ENCODE measurements at places on chromosomes 12 and 14. TPM values are rescaled to one million over a fixed set of nuclear protein-coding genes. Genes with fewer than 3 reads are reported as not detected.

The TAS2R50 gene
- total RNA-seq: 1.5 TPM

DNA sequence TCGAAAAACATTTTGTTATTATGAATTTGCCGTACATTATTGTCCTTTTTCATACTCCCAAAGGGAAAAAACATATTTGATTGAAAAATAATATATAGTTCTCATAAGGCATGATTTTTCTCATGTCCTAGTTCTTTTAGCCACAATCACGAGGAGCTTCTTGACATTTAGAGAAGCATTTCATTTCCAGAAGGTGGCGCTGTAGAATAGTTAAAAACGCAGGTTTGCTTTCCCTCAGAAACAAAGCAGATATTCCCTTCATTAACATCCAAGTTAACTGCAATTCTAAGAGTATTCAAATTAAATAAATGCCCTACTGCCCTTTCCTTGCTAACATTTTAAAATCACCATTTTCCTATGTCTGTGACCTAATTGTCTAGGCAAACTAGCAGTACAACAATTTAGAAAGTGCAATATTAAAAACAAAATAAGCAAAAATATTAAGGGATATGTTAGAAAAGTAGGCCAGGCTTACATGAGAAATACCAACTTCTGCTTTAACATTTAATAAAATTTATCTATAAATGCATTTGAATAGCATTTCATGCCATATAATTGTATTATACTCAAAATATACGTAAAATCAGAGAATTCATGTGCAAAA, 10.9 kb upstream of the PIK3C2G start:
- H3K27me3 ChIP-seq: no peaks in the 10 kb centered on the region
- no peaks in the 10 kb centered on the region for H3K4me1 ChIP-seq
- no peak for DNase-seq

- H3K4me1 ChIP-seq: peaks cover 20% of the 10 kb centered on the region
- no peak for DNase-seq
- H3K36me3 ChIP-seq: peaks cover 7% of the 10 kb centered on the region
- H3K4me3 ChIP-seq: peak overlapping the region; percentile 88
- no peak overlapping the region for H3K27ac ChIP-seq
Measured at GRCh38 chr12:57090924-57091637, 2.2 kb downstream of the NAB2 start.

- H3K4me1 ChIP-seq: no peaks in the 10 kb centered on the region
- no peaks in the 10 kb centered on the region for H3K36me3 ChIP-seq
- H3K4me3 ChIP-seq: no peak overlapping the region
- DNase-seq: no peak
Measured at GRCh38 chr12:5768581-5769196, 176.4 kb downstream of the ANO2 start.

DNA sequence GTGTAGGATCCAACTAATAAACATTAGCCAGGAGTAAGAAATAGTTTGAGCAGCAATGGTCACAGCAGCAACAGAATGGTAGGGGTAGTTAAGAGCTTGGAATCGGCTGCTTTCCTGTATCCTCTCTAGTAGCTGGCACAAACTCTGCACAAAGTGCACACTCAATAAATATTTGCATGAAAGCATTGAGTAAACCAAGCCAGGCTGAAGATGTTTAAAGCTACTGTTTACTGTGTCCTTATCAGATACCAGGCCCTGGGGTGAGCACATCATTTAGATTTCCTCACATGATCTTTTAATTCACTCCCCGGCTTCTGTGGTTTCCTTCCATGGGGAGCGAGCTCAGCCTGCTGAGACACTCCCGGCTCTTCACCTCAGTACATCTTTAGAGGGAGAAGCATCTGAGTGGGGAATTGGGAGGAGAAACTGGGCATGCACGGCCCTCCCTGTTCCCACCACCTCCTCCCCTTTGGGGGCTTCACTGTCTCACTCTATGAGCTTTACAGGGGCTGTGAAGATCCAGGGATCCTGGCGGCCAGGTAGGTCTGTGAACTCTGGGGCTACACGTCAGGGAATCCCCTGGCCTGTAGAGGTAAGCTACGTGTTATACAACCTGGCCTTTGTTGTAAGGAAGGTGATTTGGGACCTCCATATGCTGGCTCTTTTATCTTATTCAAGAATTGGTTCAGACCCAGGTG, 107.2 kb upstream of the VASH1 start:
- H3K27me3 ChIP-seq: no peaks in the 10 kb centered on the region
- no peak overlapping the region for H3K27ac ChIP-seq
- no peaks in the 10 kb centered on the region for H3K36me3 ChIP-seq

GRCh38 chr14:69573831-69574262, 824 bp downstream of the CCDC177 start:
- peak overlapping the region; percentile 11 for H3K4me3 ChIP-seq
- H3K4me1 ChIP-seq: peaks cover 2% of the 10 kb centered on the region
- H3K27ac ChIP-seq: no peak overlapping the region
- H3K36me3 ChIP-seq: no peaks in the 10 kb centered on the region
- DNase-seq: no peak

GRCh38 chr14:31024010-31024480, 1.4 kb upstream of the AP4S1 start:
- H3K4me3 ChIP-seq: no peak overlapping the region
- H3K27ac ChIP-seq: peak overlapping the region; percentile 94
- H3K36me3 ChIP-seq: no peaks in the 10 kb centered on the region
- DNase-seq: no peak

The CPM gene
- 2.4 TPM for total RNA-seq

DNA sequence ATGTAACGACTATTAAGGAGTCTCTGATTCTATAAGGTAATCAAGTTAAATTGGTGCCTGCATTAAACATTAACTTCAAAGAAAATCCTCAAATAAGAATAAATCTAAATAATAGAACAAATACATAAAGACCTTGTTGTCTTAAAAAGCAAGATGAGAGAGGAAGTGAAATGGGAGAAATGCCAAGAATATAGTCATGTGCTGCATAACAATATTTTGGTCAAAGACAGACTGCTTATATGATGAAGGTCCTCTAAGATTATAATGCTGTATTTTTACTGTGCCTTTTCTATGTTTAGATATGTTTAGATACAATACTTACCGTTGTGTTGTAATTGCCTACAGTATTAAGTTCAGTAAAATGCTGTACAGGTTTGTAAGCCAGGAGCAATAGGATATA, 213.6 kb downstream of the C12orf42 start:
- no peak for DNase-seq
- no peak overlapping the region for H3K27ac ChIP-seq
- H3K27me3 ChIP-seq: no peaks in the 10 kb centered on the region
- no peaks in the 10 kb centered on the region for H3K36me3 ChIP-seq

DNA sequence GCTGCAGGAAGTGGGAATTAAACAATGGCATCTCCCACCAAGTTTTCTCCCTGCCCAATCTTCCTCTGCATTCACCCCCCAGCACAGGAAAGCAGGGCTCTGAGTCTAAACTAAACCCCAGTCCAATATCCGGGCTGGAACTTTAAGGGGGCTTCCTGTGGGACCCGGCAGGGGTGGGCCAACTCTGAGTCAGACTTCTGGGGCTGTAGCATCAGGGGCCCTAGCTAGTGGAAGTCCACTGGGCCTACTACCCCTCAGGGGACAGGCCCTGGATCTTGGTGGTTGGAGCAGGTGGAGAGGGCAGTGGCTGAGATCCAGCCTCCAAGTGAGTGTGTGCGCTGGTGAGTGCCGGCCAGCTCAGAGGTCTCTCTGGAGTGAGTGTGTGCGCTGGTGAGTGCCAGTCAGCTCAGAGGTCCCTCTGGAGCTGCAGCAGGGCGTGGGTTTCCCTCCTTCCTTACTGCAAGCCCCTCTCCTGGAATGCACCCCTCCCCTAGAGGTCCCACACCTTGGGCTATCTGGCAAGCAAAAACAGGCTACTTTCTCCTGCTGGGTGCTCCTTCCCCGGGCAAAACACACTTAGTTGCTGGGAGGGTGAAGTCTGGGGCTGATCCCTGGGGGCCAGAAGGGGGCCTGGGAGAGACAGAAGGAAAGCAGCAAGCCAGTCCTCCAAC, 5.6 kb upstream of the LHX5 start:
- H3K27me3 ChIP-seq: peaks cover 79% of the 10 kb centered on the region
- no peak for DNase-seq
- H3K27ac ChIP-seq: no peak overlapping the region

DNA sequence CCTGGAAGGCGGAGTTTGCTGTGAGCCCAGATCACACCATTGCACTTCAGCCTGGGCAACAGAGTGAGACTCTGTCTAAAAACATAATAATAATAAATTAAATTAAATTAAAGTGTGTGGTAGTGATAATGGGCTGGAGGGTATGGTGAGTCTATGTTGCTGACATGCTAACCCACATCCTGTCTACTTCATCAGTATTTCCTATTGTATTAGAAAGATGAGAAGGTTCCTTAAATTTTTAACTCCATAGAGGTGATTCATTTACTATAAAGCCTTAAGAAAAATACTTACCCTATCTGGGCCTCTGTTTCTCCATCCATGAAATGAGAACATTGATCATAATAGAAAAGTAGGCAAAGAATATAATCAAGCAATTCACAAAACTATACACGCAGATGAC, 280.5 kb downstream of the FBXL14 start:
- H3K4me1 ChIP-seq: no peaks in the 10 kb centered on the region
- DNase-seq: no peak
- H3K27ac ChIP-seq: no peak overlapping the region
- H3K27me3 ChIP-seq: no peaks in the 10 kb centered on the region

The LYZ gene
- 5.0 TPM for total RNA-seq
